DMS153 (cell line): ENCODE measurements at places on chromosomes 4 and X.

DNA sequence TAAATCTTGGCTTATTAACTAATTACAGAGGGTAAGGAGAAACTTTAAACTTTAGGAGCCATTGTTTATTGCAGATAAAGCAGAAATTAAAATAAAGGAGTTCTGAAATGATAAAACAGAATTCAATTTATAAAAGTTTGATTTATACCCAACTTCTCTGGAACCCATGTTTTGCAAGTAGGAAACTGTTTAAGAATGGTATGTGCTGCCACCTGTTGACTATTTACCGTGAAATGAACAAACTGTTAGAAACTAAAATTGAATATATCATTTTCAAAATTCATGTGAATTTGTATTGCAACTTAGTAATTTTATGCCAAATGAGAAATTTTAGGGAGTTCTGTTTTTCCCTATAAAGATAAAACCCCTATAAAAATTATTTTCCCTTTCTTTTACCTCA is 11.0 kb upstream of the TBC1D8B start:
- DNase-seq: no peak

- no peak for DNase-seq
These were observed at the start of gene CRLF2 for GRCh38 chrX:1212532-1212931. CRLF2 (minus strand) TSS chrX:1212649; CDS start chrX:1212634, 15 bp downstream.

DNA sequence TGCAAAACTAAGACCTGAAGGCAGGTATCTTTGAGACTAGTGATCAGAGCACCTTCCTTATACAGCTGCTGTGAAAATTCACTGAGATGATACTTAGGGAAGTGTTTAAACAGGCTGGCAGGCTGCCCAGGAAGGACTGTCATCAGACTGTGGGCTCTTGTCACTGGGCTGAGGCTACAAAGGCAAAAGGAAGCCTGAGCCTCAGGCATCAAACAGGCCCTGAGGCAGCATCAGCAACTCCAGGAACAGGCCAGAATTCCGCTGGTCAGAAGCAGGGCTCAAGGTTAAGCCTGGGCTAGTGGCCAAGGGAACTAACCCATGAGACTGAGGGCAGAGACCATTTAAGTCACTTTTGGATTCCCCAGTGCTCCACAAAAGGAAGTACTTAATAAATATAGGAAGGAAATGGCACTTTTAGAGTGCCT is 12.8 kb downstream of the PJA1 start:
- DNase-seq: peak; percentile 25

GRCh38 chr4:120921456-120922380 is 808 bp downstream of the PRDM5 start:
- DNase-seq: peak; percentile 33

DNA sequence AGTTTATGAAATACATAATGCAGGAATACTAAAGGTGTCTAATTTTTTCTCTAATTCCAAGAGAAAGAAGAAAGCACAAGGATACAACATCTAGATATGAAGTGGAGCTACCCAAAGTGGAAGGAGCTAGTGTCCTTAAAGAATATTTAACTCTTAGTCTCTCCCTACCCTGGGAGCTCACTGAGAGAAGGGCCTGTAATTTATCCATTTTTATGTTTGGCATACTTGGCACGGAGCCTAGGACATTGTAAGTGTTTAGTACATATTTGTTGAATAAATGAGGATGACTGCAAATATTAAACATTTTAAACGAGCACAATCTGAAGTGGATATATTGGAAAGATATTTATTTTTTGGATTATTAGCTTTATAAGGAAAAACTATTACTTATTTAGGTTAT is 674.8 kb downstream of the IQCM start:
- no peak for DNase-seq
